ENCODE measurements at places on chromosomes 11 and 22.

DNA sequence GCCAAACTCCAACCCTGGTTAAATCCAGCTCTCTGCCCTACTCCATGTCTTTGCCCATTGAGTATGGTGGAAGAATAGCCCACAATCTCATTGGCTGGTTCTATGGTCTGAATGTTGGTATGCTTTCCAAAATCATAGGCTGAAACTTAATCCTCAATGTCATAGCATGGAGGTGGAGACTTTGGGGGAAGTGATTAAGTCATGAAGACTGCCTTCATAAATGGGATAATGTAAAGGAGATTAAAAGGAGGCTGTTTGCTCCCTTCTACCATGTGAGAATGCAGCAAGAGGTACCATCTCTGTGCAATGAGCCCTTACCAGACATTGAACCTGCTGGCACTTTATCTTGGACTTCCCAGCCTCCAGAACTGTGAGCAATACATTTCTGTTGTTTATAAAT is 54.4 kb upstream of the FDX1 start:
- no peak for DNase-seq

- DNase-seq, result no peak
Observed at GRCh38 chr11:127191689-127192088, 191.1 kb upstream of the KIRREL3 start.

DNA sequence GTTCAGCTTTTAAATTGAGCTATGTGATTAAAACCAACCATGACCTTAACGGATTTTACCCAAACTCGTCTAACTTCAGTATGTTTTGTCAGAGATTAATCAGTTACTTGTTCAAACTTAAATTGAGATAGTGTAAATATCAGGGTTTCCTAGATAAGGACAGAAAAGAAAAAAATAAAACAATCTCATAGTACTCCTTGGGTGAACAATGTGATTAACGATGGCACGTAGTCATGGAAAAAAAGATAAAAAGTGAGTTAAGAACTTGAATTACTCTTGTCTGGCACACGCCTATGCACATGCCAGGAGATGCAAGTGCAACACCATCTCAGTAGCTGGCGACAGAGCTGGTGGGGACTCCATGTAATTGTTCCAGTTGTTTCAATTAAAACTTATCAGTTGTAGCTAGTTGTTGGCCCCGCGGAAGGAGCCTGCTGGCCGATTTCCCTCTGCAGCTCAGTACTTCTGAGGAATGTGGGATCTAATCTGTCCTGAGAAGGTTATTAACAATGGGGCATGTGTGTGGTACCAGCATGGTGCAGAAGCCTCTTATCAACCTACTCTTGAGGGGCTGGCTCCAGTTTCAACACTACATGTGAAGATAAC is 3.0 kb downstream of the RASSF10 start:
- DNase-seq, result no peak

DNA sequence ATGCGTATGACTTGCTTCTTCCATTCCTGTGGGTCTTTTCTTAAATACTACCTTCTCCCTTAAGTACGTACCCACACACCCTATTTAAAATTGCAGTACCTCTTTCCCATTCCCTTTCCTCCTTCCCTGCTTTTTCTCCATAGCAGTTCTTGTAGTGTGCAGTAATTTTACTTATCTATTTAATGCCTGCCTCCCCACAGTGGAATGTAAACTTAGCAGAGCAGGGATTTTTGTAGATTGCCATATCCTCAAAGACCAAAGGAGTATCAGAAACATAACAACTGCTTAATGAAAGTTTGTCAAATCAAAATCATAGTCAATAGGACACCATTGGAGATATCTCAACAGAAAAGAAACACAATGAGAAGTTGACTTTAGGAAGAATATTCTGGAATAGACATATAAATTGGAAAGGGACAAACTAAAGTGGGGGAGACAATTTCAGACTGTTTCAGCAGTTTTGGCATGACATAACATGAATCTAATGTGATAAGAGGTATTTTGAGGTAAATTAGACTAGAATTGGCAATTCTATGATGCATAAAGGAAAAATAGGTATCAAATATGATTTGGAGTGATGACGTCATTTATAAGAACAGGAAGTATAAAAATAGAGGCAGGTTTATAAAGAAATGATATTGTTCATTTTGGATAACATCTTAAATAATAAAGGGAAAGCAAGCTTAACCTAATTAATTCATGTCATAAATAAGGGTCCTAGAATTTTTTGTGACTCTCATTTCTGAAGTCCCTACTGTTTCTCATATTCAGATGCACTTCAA is 188.4 kb downstream of the SOX6 start:
- DNase-seq, result no peak

- no peak for DNase-seq
Observed at GRCh38 chr11:19199771-19200170, 2.0 kb downstream of the CSRP3 start.

- DNase-seq, result no peak
Observed at GRCh38 chr11:9005087-9005486, 1.3 kb upstream of the NRIP3 start.

GRCh38 chr11:134038897-134039470 is 29.9 kb upstream of the JAM3 start:
- DNase-seq, result no peak

- no peak for DNase-seq
Observed at GRCh38 chr11:94844031-94844430, 75.9 kb downstream of the AMOTL1 start.

GRCh38 chr11:2911088-2911784 is 18.0 kb downstream of the PHLDA2 start:
- DNase-seq, result no peak

GRCh38 chr22:20184501-20185165 is 33.8 kb upstream of the CCDC188 start:
- no peak for DNase-seq

- no peak for DNase-seq
Observed at GRCh38 chr11:120017582-120018150, 120.2 kb downstream of the TRIM29 start.

DNA sequence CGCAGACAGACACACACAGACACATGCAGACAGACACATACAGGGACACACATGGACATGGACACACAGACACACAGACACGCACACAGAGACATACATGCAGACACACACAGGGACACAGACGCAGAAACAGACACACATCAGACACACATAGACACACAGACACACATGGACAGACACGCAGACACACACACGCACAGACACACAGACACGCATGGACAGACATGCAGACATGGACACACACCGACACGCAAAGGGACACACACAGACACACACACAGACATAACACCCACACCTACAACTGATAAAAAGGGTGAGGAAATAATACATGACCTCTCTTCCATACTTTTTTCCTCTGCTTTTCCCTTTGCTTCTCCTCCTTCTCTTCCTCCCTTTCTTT is 146.2 kb downstream of the HIPK3 start:
- DNase-seq, result no peak

- DNase-seq, result no peak
Observed at GRCh38 chr22:50688448-50688847, 15.8 kb downstream of the SHANK3 start.

DNA sequence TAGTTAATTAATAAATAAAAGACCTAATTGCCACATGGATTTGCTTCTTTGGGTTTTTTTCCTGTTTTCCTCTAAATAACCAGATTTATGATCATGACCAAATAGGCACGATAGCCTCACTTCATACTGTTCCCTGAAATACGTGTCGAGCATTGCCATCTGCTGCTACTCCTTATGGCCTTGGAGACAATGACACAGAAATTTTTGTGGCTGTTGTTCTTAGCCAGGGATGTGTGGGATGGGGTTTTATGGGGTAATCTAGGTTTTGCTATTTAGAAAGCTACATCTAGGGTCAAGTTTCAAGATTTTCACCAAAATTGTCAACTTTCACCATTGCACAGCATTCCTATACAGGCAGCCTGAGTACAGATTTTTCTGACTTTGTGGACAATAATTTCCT is 145.2 kb downstream of the DBX1 start:
- DNase-seq, result no peak

- no peak for DNase-seq
Observed at GRCh38 chr22:26304730-26305129, 124.3 kb upstream of the ASPHD2 start.

GRCh38 chr11:112650527-112650926 is 310.7 kb upstream of the NCAM1 start:
- no peak for DNase-seq
